Activated naive CD4-positive, alpha-beta T cell treated with anti-CD3 and anti-CD28 coated beads, Interleukin-2, amount 50 U/mL, for 72 hours (primary cell): ENCODE measurements at places on chromosomes 3 and 15. TPM values are rescaled to one million over a fixed set of nuclear protein-coding genes. Genes with fewer than 3 reads are reported as not detected.
A peak's percentile ranks its signal among the peaks of the same experiment; 100 is the strongest.

SUSD5 gene
- total RNA-seq = not detected

GRCh38 chr3:128319107-128319506 lies 147.6 kb downstream of the DNAJB8 start:
- DNase-seq = no peak

DNA sequence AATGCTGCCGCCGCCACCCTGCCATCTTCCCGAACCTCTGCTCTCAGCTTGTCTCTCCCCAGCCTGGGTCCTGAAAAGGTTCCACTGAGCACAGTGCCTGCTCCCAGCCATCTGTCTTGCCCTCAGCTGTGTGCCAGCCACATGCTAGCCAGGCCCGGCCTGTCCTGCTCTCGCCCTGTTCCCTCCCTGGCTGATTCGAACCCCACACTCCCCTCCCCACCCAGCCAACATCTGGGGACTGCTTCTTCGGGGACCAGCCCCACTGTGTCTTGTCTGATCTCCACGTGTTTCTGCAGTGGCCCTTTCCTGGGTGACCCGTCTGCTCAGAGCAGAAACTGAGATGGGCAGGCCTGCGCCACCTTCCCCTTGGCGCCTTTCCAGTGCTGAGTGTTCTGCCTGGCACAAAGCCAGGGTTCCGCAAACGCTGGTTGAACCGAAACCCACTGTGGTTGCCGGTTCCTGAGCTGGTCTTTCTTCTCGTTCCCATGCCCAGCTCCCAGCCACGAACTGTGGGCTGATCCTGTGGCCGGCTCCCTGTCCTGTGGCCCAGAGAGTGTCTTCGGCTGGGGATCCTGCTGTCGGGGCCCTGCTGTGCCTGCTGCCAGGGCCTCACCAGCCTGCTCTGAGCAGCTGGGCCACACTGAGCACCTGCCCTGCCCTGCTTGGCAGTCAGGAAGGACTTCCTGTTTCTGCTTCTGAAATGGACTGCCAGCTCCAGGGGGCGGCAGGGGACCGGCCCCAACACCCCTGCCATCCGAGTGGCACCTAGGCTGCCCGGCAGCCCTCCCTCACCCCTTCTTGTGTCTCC lies 62.7 kb upstream of the KLF13 start:
- DNase-seq = peak; percentile 74

DNA sequence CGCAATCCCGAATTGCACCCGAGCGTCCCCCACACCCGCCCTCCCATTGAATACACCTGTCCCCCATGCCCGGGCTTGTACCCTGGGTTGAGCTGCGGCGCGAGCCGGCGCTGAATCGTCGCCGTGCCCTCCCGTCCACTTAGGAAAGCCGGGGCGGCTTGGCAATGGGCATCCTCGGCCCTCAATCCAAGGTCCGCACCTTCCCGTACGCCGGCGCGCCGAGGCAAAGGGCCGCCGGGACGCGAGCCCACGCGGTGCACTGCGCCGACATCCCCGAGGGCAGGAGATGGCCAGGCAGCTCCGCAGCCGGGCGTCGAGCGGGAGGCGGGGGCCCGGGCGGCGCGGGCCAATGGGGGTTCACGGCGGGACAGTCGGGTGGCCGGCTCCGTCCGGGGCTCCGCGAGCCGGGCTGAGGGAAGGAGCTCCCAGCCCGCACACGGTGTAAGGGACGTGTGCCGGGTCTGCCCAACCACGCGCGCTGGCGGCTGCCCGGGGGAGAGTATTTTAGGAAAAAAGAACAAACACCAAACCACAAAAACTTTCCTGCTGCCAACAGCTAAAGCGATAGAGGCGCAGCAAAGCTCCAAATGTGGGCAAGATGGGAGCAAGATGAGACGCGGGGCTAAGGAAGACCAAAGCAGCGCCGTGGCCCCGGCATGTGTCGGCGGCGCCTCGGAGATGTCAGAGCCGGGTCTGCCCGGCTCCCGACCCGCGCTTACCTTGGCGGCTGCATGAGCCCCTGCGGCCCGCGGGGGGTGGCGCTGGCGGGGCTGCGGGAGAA lies 621 bp downstream of the RGMA start:
- DNase-seq = no peak

- DNase-seq = no peak
Measured at GRCh38 chr3:49940667-49941249, 808 bp downstream of the RBM6 start.

GRCh38 chr3:9653565-9654248 lies 4.4 kb downstream of the MTMR14 start:
- DNase-seq = no peak

DNA sequence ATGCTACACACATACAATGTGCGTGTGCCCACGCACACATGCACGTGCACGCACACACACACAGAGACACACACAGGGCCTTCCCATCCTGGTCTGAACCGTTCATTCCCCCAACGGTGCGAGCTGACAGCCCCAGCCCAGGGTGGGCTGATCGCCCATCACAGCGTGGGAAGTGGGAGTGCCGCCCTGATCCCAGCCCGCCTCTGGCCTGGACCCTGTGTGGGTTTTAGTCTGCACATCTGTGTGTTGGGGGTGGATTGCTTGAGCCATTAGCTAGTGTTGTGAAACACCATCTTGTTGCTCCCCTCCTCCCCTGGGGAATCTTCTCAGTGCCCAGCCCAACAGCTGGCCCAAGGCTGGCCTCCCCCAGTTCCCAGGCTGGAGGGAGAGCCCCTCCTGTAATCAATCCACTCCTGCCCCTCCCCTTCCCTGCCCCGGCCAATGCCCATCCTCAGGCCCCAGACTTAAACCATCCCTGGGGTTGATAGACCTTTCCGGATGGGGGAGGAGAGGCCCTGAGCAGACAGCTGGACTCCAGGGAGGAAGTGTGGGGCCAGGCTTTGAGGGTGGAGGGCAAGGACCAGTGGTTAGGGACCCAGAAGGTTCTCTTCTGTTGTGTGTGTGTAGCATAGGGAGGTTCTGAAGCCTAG lies 8.3 kb downstream of the SEMA3G start:
- no peak for DNase-seq
